ENCODE measurements at places on chromosomes 7 and 10.

DNA sequence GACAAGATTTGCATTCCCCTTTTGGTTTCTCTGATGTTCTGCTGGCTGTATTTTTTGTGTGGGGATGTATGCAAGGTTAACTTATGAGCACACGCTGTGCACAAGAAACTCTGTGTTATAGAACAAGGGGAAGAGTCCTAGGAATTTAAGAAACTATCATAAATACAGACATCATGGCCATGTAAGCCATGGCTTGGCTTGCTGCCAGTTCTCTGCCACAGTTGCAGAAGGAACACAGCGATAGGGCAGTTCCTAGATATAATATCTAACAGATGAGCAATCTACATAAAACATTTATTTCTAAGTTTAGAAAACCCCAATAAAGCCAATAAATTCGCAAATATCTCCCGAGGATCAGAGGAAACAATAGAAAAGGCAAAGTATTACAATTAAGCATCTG is 153.3 kb downstream of the LRRTM3 start:
- DNase-seq = no peak

GRCh38 chr10:124043310-124044142 is 49.9 kb downstream of the CHST15 start:
- no peak for DNase-seq

GRCh38 chr10:97633921-97634320 is 621 bp upstream of the MORN4 start:
- DNase-seq = no peak

- DNase-seq = no peak
These were observed 441.8 kb upstream of the AKR1E2 start for GRCh38 chr10:4384245-4384644.

- no peak for DNase-seq
These were observed 108.0 kb upstream of the CREB5 start for GRCh38 chr7:28304290-28304689.

- DNase-seq = no peak
These were observed 1.8 kb downstream of the SEMA3C start for GRCh38 chr7:80916770-80917741.

- DNase-seq = no peak
These were observed 256.8 kb downstream of the PLXNA4 start for GRCh38 chr7:132319481-132319880.

GRCh38 chr7:118855290-118855689 is 630.8 kb downstream of the ANKRD7 start:
- DNase-seq = no peak

GRCh38 chr10:109740436-109740835 is 182.9 kb downstream of the XPNPEP1 start:
- DNase-seq = no peak

DNA sequence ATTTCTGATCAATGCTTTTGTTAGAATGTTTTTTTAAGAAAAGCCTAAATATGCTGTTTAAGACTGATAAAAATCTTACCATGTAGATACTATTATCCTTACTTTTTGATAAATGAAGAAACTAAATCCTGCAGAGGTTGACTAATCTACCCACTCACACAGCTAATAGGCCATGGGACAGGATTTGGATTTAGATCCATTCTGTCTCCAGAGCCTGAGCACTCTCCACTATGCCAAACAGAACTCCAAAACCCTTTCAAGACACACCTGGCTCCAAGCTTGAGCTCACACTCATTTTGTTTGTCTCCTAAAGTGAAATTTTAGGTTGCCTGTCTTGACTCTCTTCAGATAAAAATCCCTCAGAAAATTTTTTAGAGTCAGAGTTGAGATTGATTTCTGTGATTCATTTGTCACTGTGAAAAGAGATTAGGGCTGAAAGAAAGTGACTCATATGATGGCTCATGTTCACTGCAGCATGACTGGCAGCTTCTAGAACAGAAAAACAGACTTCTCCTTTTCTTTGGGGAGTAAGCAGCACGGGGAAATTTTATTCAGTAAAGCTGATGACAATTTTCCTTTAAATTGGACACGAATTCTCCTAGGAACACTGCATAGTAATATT is 132.3 kb upstream of the POT1 start:
- DNase-seq = no peak

DNA sequence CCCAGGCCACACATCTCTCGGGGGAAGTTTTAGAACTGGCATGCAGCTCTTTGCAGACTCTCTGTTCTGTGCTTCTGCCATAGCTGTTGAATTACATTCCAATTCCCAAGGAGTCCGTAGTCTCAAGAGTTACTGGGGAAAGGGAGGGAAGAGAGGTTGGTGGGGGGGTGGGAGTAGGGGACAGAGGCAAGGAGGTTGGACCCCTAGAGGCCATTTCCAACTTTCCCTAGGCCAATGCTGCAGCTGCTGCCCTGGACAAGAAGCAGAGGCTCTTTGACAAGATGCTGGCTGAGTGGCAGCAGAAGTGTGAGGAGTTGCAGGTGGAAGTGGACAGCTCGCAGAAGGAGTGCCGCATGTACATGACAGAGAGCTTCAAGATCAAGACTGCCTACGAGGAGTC is 23.8 kb downstream of the MYH16 start:
- DNase-seq = no peak

All from stimulated activated CD8-positive, alpha-beta memory T cell treated with anti-CD3 and anti-CD28 coated beads, Interleukin-2, amount 100 ng/mL, for 1 hour (primary cell).